Tongue (tissue), 3 donors: ENCODE measurements at places on chromosomes 12 and 14.

DNA sequence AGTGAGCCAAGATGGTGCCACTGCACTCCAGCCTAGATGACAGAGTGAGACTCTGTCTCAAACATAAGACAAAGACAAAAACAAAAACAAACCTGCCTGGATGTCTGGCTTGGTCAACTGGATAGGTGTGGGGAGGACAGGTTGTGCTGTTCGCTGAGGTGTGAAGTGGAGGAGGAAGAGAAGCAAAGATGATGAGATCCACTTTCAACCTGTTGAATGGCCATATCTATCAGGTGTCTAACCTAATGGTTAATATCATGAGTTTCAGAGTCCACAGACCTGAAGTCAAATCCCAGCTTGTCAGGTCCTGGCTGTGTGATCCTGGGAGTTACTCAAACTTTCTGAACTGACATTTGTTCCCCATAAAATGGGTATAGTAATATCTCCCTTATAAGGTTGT, 9.7 kb upstream of the CCDC177 start:
- DNase-seq = no peak

DNA sequence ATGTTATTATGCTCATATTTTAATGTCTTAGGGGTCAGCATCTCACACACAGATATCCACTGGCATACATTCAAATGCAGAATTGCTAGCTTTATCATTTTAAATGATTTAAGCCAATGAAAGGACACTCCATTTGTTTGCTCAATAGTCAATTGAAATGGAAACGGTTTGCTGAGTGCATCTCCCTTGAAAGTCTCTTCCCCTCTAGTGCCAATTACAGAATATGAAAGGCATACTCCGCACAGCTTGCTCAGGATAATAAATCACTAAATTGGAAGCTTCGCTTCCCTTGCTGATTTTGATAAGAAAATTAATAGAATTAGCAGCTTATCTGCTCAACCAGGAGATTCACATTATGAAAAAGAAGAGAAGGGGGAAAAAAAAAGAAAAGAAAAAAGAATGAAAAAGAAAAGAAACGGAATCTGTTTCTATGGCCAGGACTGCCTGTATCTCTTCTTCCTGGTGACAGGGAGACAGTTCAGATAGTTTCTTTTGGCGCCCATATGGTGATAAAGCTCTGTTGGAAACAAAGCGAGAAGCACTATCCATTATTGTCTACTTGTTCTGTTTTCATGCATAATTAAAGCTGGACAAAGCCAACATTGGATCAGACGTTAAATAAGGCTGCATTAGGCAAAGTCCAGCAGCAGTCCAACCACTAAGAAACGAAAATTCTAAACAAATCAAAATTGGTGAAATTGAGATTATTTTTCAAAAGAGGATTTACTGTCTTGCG, 225.0 kb downstream of the GXYLT1 start:
- no peak for DNase-seq

DNA sequence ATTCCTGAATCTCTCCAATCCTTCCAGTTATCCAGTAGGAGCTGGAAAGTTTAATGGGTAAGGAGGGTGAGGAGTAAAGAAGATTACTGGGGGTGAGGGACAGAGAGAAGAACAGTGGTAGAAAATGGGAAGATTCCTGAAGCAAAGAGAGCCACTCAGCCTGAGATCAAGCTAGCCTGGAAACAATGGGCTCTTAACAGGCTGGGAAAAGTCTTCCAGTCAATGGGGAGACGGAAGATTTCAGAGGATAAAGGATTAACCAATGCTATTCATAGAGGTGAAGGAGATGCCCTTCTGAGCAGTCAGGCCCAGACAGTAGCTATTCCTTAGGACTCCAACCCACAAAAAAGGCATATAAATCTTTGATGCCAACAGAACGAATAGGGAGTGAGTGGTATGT, 14.8 kb downstream of the GDF11 start:
- DNase-seq = no peak

DNA sequence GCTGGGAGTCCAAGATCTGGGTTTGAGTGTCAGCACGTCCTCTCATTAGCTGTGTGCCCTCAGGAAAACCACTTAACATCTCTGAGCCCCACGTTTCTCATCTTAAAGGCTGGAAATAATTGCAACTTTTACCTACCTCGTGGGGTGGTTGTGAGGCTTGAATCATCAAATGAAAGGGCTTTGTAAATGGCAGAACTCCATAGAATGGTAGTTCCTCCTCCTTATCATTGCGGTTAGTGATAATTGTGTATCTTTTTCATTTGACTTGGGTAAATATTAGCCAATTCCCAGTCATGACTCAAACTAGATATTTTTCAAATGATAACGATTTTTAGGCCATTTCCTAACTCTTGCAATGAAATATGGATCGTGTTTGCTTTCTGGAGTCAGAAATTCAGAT, 205.5 kb downstream of the CHST11 start:
- DNase-seq = no peak

- peak; percentile 56 for DNase-seq
Measured at GRCh38 chr12:27244689-27245488, 803 bp downstream of the STK38L start.

DNA sequence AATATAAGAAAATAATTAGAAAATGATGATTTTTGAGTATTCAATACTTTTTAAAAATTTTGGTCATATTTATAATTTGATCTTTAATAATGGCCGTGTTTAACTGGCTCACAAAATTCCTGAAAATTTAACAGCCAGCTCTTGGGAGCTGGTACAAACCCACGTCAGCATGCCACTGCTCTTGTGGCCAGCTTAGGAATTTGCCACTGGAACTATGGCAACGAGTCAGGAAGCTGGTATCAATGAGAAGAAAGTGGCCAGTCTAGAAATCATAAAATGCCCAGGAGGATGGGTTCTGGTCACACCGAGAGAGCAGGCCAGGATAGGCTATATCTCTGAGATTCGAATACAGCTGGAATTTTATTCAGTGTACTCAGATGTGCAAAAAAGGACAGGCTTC, 72.2 kb upstream of the PLEKHG3 start:
- DNase-seq = no peak

DNA sequence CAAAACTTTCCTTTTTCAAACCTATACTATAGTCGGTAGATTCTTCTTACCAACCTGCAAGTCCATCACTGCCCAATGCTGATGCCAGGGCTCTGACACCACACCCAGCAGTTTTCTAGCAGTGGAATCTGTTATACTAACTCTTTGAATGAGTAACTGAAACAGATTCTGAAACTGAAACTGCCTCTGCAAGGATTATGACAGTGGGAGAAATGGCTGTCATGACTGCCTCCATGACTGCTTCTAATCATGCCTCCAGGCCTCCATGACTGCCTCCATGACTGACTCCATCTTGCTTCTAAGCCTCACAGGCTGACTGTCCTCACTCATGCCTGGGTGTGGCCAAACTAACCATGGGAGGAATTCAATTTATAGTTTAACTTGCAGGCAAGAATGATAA, 29.4 kb upstream of the OXA1L start:
- no peak for DNase-seq

- DNase-seq = no peak
Measured at GRCh38 chr12:23576372-23576771, 373.1 kb downstream of the SOX5 start.

GRCh38 chr14:63283884-63284248, 34.9 kb downstream of the GPHB5 start:
- DNase-seq = no peak

GRCh38 chr12:104060791-104061190, 3.5 kb upstream of the HCFC2 start:
- DNase-seq = no peak

DNA sequence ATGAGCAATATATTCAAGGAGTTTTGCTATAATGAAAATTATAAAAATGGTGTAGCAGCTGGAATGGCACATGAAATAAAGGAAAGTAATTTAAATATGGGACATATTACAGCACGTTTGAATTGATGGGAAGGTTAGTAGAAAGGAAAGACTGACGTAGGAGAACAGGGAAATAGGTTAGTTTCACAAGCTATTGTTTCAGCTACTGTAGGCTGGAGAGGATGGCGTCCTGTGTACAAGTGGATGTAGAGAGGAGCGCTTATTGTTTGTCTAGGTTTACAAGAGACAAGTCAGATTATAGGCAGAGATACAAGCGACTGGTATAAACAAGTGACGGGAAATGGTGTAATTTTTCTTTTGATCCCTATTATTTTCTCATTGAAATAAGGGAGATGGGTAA, 431.2 kb upstream of the PDE3A start:
- no peak for DNase-seq

GRCh38 chr14:55899531-55899930, 218.7 kb upstream of the PELI2 start:
- DNase-seq = no peak

DNA sequence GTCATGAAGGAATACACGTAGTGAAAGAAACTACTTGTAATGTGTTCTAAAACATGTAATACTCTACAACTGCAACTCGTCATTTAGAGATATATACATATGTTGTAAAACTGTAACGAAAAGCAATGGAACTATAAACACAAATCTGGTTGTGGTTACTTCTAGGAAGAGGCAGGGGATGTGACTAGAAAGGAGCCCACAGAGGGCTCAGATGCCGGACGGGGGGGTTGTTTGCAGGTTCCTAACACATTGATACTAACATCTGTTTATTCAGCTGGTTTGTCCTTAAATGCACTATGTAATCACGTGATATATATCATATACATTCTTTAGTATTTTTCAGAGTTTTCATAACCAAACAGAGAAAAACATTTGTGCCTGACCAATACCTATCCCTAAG, 16.1 kb upstream of the ANHX start:
- DNase-seq = no peak

DNA sequence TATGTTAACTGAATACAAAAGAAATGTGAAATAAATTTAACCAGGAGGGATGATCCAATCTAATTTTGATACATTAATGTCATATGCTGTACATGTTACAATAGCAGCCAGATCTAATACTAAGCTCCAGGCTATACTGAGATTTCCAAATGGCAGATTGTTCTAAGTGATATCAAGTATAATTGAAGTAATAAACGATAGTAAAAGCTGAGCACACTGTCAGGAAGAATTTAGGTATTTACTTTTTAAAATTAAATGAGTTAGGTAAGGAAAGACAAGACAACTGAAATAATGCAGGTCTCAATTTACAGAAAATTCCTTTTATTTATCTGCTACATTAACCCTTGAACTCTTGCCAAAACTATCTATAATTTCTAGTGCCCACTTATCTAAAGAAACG, 39.9 kb downstream of the INSM2 start:
- no peak for DNase-seq

DNA sequence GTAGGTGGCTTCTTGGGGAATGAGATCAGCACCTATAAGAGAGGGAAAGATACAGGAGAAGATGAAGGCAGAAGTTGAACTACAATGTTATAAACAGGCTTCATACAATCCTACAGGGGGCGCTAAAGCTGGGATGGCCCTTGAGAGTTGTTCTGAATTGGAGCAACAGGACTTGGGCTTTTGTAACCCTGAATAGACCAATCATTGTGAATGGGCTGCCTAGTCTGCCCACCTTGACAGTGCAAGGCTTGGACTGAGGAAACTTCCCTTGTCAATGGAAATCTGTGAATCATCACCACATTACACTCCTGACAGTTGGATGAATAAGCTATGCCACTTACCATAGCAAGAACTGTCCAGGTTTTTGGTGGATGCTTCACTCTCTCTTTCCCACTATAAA, 306.1 kb downstream of the KCNC2 start:
- no peak for DNase-seq

DNA sequence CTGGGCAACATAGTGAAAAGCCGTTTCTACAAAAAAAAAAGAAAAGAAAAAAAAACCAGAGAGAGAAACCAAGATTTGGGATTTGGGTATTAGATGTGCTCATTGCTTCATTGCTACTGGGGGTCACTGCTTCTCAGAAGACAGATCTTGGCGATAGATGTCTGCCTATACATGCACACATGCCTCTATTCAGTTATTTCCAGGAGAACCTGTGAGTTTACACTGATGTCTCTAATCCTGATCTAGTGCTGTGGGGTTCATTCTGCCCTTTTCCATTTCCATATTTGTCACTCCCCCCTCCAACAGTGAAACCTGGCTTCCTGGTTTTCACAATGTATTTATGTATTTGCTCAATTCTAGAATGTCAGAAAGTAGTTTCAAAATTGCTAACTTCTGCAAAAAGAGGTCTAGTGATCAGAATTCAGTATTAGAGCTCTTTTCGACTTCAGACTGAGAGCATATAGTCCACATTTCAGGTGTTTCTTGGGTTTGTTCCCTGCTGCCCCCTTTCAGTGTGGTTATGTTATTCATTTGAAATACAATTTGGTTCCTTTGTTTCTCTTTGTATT, 111.0 kb downstream of the SLC25A47 start:
- DNase-seq = no peak

- peak; percentile 10 for DNase-seq
Measured at GRCh38 chr14:102008891-102009290, 44.5 kb downstream of the DYNC1H1 start.

DNA sequence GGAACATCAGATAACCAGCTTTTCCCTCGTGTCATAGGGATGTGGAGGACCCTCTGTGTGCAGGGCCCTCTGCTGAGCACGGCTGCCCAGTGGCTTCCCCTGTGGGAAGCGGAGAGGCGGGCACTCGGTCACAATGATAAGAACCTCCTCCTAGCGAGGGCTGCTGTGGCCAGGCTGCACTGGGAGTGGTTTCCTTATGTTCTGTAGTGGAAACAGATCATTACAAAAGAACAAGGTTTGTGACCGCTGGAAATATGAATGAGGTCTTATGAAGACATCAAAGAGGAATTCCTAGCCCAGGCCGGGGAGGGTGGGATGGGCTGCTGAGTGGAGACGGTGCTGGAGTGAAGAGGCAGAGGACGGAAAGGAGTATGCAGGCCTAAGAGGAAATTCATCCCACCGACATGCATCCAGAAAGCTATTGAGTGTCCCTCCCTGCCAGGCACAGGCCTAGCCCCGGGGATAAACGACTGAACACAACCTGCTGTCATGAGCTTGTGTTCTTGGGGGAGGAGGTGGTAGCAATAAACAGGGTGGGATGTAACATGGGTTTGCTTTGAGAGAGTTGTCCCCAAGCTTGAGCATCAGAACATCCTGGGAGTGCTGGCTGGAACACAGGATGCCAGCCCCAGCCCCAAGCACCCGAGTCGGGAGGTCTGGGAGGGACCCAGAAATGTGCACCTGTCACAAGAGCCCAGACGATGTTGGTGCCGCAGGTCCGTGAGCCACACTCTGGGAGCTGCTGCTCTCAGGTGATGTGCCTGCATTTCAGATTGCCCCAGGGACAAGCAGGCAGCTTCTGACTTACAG, 37.5 kb downstream of the FZD10 start:
- no peak for DNase-seq

GRCh38 chr14:67567654-67568053, 32.4 kb downstream of the PIGH start:
- no peak for DNase-seq

DNA sequence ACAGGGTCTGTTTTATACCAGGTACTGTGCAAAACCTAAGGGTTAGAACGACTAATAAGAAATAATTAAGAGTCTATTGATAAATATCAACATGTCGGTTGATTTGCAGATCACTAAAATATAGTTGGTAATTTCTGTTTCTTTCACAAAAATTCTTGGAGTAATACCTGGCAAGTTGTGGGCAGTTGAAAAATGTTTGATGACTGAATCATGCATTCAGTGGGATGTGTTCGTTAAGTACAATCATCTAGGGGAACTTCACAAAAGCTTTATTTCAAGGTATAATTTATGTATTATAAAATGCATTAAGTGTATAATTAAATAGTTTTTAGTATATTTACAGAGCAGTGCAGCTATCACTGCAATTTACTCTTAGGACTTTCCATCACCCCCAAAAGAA, 120.0 kb downstream of the KCNA5 start:
- DNase-seq = no peak
